ENCODE measurements at places on chromosomes 1 and 21.

- no peak for DNase-seq
Measured at GRCh38 chr1:77636864-77637263, 45.6 kb downstream of the ZZZ3 start.

GRCh38 chr1:55310505-55310971 lies 95.4 kb upstream of the USP24 start:
- DNase-seq: no peak

DNA sequence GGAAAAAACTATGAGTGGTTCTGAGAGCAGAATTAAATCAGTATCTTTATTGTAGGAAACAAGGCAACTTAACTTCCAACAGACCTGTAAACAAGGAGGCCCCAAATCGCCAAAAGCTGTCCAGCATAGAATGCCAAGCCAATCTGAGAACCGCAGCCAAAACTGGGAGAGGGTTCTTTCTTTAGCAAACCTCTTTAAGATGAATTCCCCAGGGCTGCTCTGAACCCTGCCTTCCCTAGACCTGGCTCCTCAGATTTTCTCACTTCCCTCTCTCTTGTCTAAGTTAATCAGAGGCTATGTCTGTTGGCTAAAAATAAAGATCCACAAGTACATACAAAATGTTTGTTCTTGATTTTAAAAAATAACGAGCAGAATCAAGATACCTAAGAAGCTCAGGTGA lies 141.4 kb downstream of the SMYD3 start:
- no peak for DNase-seq

GRCh38 chr1:247482747-247483146 lies 24.8 kb upstream of the OR2B11 start:
- no peak for DNase-seq

DNA sequence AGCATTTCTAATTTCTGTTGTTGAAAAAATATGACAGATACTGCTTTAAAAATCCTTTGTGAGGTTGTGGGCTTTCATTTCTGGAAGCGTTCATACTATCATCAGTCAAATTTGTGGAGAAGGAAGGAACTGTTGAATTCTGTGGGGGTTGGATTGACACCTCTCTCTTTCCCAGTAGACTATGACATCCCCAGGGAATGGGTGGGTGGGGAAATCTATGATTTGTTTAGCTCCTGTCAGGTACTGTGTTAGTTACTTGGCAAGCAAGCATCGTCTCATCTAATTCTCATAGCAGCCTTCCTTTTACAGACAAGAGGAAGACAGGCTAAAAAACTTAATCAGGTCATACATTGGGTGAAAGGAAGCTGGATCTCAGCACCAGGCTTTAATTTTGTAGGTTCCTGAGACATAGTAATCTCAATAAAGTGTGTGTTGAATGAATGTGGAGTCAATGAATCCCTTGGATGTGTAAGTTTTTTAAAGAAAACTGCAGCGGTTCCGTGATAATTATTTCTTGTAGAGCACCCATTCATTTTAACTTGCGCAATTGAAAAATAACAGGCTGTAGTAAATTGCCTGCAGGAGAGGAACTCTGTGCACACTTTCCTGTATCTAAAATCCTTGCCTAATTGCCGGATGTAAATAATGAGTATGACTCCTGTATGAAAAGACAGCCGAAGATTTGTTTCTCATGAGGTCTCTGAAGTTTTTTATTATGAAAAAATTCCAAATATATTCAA lies 60.6 kb downstream of the MYOM3 start:
- no peak for DNase-seq

GRCh38 chr1:152514715-152515433 lies 592 bp downstream of the CRCT1 start:
- no peak for DNase-seq

DNA sequence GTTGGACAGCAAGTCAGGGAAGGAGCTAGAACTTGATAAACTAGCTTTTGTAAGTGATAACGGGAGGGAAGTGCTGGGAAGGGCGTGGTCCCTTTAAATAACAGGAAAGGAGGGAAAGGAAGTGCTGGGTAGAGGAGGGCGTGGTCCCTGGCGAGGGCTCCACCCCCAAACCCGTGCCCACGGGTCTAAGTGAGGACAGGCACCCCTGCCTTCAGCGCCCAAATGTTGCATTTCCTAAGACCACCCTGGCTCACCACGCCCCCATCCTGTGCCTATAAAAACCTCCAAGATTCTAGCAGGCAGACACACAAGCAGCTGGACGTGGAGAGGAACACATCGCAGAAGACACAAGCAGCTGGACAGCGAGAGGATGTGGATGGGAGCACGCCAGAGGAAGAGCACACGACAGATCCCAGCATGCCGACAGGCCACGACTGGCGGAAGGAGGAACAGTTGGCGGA lies 58.5 kb downstream of the PALMD start:
- no peak for DNase-seq

DNA sequence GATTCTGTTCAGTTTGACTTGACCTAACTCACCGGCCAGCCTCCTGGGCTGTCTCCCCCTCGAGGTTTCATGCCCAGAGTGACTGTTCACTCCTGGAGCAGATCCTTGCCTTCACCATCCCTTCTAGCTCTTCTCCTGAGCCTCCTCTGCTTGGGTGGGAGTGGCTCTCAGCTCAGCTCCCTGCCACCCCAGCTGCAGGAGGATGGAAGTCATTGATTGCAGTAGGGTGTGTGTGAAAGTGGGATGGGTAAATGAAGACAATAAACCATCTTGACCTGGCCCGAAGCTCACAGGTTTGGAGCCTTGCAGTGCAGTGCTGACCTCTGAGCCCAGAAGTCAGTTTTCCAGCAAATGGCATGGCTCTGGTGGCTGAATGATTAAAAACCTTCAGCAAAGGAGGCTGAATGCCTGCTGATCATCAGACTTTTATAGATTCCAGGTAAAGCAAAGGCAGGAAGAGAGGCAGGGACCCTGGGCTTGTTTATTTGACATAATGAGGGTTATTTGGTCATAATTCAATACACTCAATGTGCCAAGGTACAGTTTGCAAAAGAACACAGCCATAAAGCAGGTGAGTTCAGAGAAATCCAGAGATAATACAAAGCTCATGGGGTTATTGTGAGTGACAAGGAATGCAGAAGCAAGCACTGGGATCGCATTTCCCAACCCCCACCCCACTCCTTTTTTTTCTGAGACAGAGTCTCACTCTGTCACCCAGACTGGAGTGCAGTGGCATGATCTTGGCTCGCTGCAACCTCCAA lies 17.5 kb upstream of the TFF3 start:
- no peak for DNase-seq

- DNase-seq: no peak
Measured at GRCh38 chr1:66364578-66365391, 169.2 kb upstream of the SGIP1 start.

DNA sequence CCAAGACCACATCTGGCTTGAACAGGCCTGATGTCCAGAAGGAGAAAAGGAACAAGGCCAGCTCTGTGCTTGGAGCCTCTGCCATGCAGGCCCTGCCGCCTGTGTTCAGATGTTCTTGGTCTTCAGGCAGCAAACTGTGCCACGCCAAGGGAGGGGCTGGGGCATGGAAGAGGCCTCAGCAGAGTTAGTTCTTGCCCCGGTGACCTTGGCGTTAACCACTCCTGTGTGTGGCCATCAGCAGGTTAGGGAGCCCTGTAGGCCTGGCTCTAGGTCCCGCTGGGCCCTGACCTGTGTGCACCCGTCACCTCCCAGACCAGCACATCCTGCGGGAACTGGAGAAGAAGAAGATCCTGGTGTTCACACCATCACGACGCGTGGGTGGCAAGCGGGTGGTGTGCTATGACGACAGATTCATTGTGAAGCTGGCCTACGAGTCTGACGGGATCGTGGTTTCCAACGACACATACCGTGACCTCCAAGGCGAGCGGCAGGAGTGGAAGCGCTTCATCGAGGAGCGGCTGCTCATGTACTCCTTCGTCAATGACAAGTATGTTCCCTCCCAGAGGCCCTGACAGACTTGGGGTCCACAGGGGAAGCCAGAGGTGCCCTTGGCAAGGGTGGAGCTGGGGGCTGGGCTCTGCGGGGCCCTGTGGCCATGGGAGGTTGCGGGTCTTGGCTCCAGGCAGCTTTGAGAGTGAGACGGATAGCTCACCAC lies 7.1 kb downstream of the ZC3H12A start:
- DNase-seq: no peak

DNA sequence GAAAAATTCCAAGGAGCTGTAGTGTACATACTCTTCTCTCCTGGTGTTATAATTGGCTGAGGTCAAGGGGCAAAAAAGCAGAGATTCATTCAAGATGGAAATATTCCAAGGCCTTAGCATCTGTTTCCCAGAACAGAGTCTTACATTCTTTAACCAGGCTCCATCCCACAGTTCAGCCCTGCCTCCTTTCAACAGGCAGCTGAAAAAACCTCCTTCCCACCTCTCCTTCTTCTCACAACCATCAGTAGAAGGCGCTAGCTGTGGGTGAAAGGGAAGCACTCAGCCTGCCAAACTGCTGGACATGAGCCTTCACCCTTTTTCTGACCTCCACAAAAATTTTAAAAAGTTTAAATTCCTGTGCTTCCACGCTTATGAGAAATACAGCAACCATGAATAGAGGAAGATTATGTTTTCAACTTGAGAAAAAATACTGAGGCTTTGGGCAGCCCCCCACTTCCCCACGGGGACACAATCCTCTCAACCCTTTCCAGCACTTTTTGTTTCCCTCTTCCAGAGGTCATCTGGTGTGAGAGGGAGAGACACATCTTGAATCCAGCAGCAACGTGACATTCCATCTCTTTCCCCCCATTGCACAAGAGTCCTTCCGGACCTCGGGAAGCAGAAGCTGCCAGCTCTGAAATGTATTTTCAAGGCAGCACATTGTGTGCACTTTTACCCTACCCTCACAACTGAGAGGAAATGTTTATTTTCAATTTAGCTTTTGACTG lies 43.2 kb upstream of the FMO2 start:
- DNase-seq: no peak
